ENCODE measurements at places on chromosomes 7 and 10.

DNA sequence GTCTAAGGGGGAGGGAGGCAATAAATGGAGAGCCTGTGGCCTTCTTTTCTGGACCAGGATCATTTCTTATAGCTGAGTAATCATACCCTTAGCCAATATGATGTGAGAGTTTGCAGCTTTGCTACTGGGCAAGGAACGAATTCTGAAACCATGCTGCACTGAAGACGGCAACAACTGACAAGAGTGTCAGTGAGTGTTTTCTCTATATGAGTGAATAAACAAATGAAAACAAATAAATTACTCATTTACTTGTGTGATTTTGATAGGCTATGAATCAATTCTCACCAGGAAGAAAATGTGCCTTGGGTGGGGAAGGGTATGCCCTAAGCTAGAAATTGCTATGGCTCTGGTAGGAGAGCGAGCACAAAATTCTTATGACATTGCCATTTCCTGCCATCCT is 79.4 kb upstream of the LRRN3 start:
- no peak for DNase-seq

GRCh38 chr10:74394416-74394969 is 243.5 kb downstream of the ADK start:
- DNase-seq = no peak

GRCh38 chr7:112584290-112584689 is 103.5 kb downstream of the LSMEM1 start:
- DNase-seq = no peak

DNA sequence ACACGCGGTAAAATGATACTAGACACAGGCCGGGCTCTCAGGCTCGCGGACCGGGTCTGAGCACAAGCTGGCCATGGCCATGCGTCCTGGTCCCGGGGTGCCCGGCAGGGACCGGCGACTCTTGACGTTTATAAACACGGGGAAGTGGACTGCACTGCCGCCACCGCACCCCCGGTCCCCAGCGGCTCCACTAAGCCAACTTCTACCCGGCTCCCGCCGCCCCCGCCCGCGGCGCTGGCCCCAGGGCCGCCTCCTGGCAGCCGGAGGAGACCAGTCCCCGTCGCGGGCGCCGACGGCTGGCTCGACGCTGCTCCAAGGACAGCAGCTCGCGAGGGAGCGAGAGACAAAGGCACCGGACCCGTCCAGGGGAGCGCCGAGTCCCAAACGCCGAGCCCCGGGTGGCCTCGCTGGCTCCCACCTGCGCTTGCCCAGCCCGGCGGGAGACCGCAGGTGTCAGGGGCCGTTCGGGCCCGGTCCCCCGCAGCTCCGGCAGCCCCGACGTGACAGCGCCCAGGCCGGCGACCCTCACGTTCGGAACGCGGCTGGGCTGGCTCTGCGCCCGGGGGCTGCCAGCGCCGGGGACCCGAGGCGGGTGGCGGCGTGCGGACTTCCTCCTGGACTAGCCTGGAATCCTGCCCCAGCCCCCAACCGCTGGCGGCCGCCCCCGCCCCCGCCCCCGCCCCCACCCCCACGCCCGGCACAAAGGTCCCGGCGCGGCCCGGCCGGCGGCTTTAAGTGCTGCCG is 517 bp downstream of the ITGB1 start:
- peak; percentile 21 for DNase-seq

DNA sequence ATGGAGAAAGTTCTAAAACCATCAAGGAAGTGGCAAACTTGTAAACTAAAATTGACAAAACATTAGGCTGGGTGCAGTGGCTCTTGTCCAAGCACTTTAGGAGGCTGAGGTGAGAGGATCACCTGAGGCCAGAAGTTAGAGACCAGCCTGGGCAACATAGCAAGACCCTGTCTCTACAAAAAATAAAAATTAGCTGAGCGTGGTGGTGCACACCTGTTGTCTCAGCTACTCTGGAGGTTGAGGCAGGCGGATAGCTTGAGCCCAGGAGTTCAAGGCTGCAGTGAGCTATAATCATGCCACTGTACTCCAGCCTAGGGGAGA is 29.4 kb upstream of the HNRNPH3 start:
- no peak for DNase-seq

GRCh38 chr7:92404170-92404614 is 43.1 kb upstream of the GATAD1 start:
- peak; percentile 31 for DNase-seq

- DNase-seq = no peak
Observed at GRCh38 chr10:3814838-3815220, 29.8 kb upstream of the KLF6 start.

DNA sequence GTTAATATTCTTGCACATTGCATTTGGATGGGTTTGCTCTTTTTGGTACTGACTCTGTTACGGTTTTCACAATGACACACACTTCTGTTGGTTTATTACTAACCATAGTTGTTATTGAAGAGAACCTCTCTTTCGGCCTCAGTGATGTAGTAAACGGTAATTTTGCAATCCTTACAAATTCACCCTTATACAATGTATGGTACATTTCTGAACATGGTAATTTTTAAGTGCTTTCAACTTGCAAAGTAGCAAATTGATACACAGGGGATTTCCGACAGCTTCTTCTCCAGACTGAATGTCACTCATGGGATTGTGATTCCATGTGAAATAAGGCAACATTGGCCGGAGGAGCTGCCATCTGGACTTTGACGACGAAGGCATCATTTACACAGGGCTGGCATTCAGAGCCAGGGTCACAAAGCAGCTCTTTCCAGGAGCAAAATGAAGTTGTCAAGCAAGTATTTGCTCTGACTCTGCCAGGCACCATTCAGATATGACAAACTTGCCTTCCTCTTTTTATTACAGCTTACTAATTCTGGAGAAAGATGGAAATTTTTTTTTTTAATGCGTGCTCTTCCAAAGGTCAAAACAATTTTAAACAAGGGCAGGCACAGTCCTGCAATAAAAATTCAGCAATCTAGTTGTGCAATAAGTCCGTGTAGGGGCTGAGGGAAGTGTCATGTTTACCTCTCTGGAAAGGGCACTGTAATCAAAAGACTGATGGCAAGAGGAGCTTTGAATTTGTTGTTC is 711.5 kb upstream of the C7orf33 start:
- DNase-seq = no peak

All from stimulated activated CD8-positive, alpha-beta memory T cell treated with anti-CD3 and anti-CD28 coated beads, Interleukin-4, amount 100 ng/mL, for 4 hours (primary cell).